Naive thymus-derived CD8-positive, alpha-beta T cell (primary cell): ENCODE measurements at places on chromosomes 5 and 9. TPM values are rescaled to one million over a fixed set of nuclear protein-coding genes. Genes with fewer than 3 reads are reported as not detected.

The RANBP6 gene
- total RNA-seq, result 36.5 TPM

The CCDC187 gene
- not detected for total RNA-seq

The PHF24 gene
- total RNA-seq, result not detected

The ZNF622 gene
- 34.7 TPM for total RNA-seq

The DNAJB5 gene
- total RNA-seq, result 1.9 TPM

The TNFSF8 gene
- total RNA-seq, result 15.9 TPM

DNA sequence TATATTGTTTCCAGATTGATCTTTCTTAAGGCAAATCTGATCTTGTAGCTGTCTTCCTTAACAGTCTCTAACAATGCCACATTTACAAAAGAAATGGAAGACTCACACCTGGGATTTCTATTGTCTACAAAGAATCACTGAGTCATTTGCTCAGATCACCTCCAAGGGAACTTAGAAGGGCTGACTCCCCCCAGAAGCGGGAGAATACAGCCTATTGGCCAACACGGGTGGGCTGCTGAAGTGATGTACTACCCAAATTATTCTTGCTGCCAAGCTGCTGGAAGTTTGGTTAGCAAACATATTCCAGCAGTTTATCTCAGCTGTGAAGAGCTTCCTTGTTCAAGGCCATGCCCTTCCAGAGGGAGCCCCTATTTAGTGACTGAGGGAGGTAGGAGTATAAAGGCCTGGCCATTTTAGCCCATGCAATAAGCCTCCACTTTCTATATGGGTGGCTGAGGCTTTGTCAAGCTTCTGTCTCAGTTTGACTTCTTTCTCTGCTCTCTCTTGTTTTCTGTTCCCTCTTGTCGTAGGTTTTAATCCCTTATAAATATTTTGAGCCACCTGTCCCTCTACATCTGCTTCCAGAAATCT lies 379.4 kb downstream of the PRR16 start:
- H3K36me3 ChIP-seq, result no peaks in the 10 kb centered on the region
- DNase-seq, result no peak
- no peaks in the 10 kb centered on the region for H3K27me3 ChIP-seq

GRCh38 chr5:135589152-135589551 lies 10.4 kb upstream of the CXCL14 start:
- no peak overlapping the region for H3K27ac ChIP-seq
- no peaks in the 10 kb centered on the region for H3K4me1 ChIP-seq
- H3K36me3 ChIP-seq, result no peaks in the 10 kb centered on the region
- H3K4me3 ChIP-seq, result no peak overlapping the region

GRCh38 chr9:69603656-69604055 lies 68.5 kb downstream of the APBA1 start:
- H3K27ac ChIP-seq, result no peak overlapping the region
- no peaks in the 10 kb centered on the region for H3K4me1 ChIP-seq
- no peak overlapping the region for H3K4me3 ChIP-seq
- no peaks in the 10 kb centered on the region for H3K36me3 ChIP-seq

- no peak for DNase-seq
- H3K36me3 ChIP-seq, result no peaks in the 10 kb centered on the region
Measured at GRCh38 chr9:129773262-129774048, 20.6 kb upstream of the PTGES start.

DNA sequence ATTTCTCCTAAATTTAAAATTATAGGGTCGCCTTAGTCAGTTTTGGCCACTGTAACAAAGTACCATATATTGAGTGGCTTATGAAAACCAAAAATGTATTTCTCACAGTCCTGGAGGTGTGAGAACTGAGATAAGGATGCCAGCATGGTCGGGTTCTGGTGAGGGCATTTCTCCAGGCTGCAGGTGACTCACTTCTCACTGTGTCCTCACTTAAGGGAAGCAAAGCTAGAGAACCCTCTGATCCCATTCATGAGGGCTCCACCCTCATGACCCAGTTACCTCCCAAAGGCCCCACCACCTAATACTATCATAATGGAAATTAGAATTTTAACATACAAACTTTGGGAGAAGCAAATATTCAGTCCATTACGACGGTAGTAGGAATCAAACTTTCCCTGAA lies 75.1 kb upstream of the FBN2 start:
- no peak for DNase-seq
- H3K27me3 ChIP-seq, result peaks cover 1% of the 10 kb centered on the region
- no peak overlapping the region for H3K4me3 ChIP-seq
- H3K4me1 ChIP-seq, result no peaks in the 10 kb centered on the region
- H3K27ac ChIP-seq, result no peak overlapping the region
- H3K36me3 ChIP-seq, result peaks cover 2% of the 10 kb centered on the region

DNA sequence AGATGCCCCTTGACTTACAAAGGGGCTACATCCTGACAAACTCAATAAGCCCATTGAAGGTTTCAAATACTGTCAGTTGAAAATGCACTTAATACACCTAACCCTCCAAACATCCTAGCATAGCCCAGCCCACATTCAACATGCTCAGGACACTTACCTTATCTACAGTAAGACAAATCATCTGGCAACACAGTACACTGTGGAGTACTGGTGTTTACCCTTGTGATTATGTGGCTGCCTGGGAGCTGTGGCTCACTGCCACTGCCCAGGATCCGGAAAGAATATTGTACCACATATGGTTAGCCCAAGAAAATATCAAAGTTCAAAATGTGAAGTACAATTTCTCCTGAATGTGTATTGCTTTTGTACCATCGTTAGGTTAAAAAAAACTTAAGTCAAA lies 562.2 kb downstream of the HTR1A start:
- H3K4me3 ChIP-seq, result no peak overlapping the region
- no peaks in the 10 kb centered on the region for H3K27me3 ChIP-seq
- no peaks in the 10 kb centered on the region for H3K36me3 ChIP-seq
- no peak for DNase-seq
- H3K27ac ChIP-seq, result no peak overlapping the region
- no peaks in the 10 kb centered on the region for H3K4me1 ChIP-seq

DNA sequence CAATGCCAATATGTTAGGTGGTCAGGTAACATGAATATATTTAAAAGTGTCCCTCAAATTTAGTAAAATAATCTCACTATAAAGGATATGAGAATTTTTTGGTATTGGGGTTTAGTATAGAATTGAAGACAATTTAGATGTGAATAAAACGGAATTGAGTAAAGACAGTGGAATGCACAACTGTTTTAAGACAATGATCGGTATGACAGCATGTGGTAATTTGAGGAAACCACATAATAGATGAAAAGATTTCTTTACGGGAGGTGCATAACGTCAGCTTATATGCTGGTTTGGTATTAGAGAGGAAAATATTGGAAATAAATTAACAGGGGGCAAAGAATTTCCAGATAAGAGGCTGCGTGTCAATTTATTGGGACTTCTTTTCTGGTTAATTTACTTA lies 1043.2 kb downstream of the CDH18 start:
- no peaks in the 10 kb centered on the region for H3K27me3 ChIP-seq
- DNase-seq, result no peak
- H3K4me3 ChIP-seq, result no peak overlapping the region
- no peak overlapping the region for H3K27ac ChIP-seq
- H3K36me3 ChIP-seq, result no peaks in the 10 kb centered on the region
- H3K4me1 ChIP-seq, result no peaks in the 10 kb centered on the region

DNA sequence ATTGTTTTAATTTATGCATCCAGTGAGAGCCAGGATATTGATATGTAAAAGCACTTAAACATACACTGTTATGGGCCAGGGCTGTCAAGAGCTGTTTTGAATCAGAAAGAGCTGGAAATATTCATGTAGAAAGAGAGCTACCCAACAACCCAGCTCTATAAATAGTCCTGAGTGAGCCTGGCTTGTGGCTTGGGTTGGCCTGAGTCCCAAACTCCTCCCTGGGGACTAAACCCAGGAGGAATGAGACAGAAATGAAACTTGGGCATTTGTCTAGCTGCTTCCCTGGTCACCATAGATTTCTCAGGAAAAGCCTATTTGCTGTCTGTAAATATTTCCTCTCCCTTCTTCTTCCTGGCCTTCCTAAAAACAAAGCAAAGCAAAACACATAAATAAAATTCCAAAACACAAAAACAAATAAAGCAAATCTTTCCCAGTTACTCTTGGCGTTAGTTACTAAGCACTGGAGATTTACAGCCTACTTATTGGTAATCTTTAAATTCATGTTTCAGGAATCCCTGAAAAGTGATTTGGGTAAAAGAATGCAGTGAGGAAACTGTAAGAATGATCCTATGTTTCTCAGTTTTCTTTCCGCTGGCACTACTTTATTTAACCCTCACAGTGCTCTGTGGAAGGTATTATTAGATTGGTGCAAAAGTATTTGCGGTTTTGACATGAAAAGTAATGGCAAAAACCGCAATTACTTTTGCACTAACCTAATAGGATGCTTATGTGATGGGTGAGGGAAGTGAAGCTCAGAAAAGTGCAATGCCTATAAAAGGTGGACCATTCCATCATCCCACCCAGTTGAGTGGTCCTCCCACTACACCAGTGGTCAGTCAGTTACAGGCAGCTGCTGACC lies 111.8 kb downstream of the CARTPT start:
- H3K4me3 ChIP-seq, result no peak overlapping the region
- DNase-seq, result no peak
- H3K4me1 ChIP-seq, result peaks cover 2% of the 10 kb centered on the region
- H3K27ac ChIP-seq, result no peak overlapping the region

DNA sequence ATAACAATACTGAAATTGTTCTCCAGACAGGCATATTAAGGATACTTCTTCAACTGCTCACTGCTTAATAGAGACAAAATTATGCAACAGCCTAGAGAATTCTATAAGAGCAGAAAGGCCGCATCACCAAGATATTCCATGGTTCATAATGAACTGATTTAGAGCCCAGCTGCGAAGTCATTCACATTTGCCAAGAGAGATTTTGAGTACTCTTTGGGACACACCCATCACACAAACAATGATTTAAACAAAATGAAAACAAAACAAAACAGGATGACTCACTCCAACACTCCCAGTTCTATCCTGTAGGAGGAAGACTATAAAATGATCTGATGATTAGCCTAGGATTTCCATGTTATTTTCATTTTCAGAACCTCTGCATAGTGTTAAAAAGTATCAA lies 145.7 kb upstream of the GNA14 start:
- no peaks in the 10 kb centered on the region for H3K27me3 ChIP-seq
- H3K27ac ChIP-seq, result no peak overlapping the region
- peaks cover 5% of the 10 kb centered on the region for H3K36me3 ChIP-seq
- peaks cover 3% of the 10 kb centered on the region for H3K4me1 ChIP-seq
- H3K4me3 ChIP-seq, result no peak overlapping the region

DNA sequence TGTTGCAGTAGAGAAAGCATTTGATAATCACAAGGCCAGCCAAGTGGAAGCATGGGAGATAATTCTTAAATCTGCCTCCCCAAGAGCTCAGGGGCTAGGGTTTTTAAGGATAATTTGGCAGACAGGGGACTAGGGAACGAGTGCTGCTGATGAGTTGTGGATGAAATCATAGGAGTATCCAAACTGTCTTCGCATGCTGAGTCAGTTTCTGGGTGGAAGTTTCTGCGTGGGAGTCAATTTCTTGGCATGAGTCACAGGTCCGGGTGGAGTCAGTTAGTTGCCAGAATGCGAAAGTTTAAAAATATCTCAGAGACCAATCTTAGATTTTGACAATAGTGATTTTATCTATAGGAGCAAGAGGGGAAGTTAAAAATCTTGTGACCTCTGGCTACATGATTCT lies 112.6 kb downstream of the TMC1 start:
- peaks cover 2% of the 10 kb centered on the region for H3K27me3 ChIP-seq
- H3K27ac ChIP-seq, result no peak overlapping the region
- H3K4me1 ChIP-seq, result no peaks in the 10 kb centered on the region
- no peaks in the 10 kb centered on the region for H3K36me3 ChIP-seq
- DNase-seq, result no peak

- DNase-seq, result no peak
- H3K27ac ChIP-seq, result no peak overlapping the region
- H3K27me3 ChIP-seq, result no peaks in the 10 kb centered on the region
- no peak overlapping the region for H3K4me3 ChIP-seq
Measured at GRCh38 chr5:17360879-17361278, 137.2 kb upstream of the TAF11L2 start.

GRCh38 chr5:125190232-125191087 lies 444.0 kb upstream of the ZNF608 start:
- no peak overlapping the region for H3K27ac ChIP-seq
- DNase-seq, result no peak
- H3K4me1 ChIP-seq, result no peaks in the 10 kb centered on the region
- H3K4me3 ChIP-seq, result no peak overlapping the region
- H3K36me3 ChIP-seq, result no peaks in the 10 kb centered on the region
- H3K27me3 ChIP-seq, result no peaks in the 10 kb centered on the region

GRCh38 chr9:93013856-93014582 lies 44.5 kb upstream of the SUSD3 start:
- H3K4me3 ChIP-seq, result no peak overlapping the region
- peak overlapping the region; percentile 58 for H3K27ac ChIP-seq
- no peaks in the 10 kb centered on the region for H3K36me3 ChIP-seq
- no peak for DNase-seq

- H3K36me3 ChIP-seq, result peaks cover 18% of the 10 kb centered on the region
- H3K27ac ChIP-seq, result peak overlapping the region; percentile 8
- H3K4me3 ChIP-seq, result no peak overlapping the region
Measured at GRCh38 chr9:36993933-36994764, 39.9 kb downstream of the PAX5 start.
